Psoas muscle (tissue), 8 donors: ENCODE measurements at places on chromosomes 4 and X. TPM values are rescaled to one million over a fixed set of nuclear protein-coding genes. Genes with fewer than 3 reads are reported as not detected.

DNA sequence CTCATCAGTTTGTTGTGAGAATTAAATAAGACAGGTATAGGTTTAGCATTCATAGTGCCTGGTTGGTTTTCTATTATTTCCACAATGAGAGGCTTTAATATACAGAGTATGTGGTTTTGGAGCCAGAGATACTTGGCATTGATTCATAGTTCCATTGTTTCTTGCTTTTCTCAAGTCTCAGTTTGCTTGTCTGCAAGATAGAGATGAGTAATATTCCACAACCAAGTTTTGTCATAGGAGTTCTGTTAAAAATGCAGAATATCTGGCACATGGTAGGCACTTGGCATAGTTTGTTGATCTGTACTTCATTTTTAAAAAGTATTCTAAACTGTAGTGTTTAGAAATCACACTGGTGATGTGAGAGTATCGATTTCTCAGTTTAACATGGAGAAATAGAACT, 37.5 kb upstream of the EDA2R start:
- H3K36me3 ChIP-seq = no peaks in the 10 kb centered on the region
- no peak for DNase-seq
- H3K4me1 ChIP-seq = no peaks in the 10 kb centered on the region
- no peak overlapping the region for H3K4me3 ChIP-seq
- no peaks in the 10 kb centered on the region for H3K27me3 ChIP-seq

- no peak overlapping the region for H3K27ac ChIP-seq
- H3K36me3 ChIP-seq = no peaks in the 10 kb centered on the region
- no peak for DNase-seq
- no peaks in the 10 kb centered on the region for H3K4me1 ChIP-seq
Observed at GRCh38 chrX:42776195-42776594, 1.8 kb downstream of the PPP1R2C start.

MAGEA6 gene
- total RNA-seq = not detected

GRCh38 chrX:13829983-13830382, 13.1 kb upstream of the GPM6B start:
- H3K27ac ChIP-seq = no peak overlapping the region
- H3K4me1 ChIP-seq = no peaks in the 10 kb centered on the region
- no peak overlapping the region for H3K4me3 ChIP-seq
- H3K36me3 ChIP-seq = no peaks in the 10 kb centered on the region
- DNase-seq = no peak

DNA sequence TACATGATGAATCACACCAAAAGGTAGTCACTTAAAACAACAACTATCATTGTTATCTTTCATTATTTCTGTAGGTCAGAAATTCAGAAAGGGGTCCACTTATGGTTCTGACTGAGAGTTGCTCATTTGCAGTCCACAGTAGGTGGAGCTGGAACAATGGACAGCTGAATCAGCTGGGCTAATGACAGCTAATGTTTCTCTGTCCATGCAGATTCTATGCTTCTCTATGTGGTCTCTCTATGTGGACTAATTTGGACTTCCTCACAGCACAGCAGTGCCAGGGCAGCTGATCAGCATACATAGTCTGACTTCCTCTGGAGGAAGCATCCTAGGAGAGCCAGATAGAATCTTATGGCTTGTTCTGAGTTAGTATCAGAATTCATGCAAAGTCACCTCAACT, 131.7 kb upstream of the INTU start:
- H3K4me1 ChIP-seq = no peaks in the 10 kb centered on the region
- H3K27me3 ChIP-seq = no peaks in the 10 kb centered on the region
- H3K27ac ChIP-seq = no peak overlapping the region
- DNase-seq = no peak

- H3K4me3 ChIP-seq = no peak overlapping the region
- no peak for DNase-seq
- H3K4me1 ChIP-seq = no peaks in the 10 kb centered on the region
- H3K27ac ChIP-seq = no peak overlapping the region
Observed at GRCh38 chr4:170015285-170015684, 10.9 kb downstream of the MFAP3L start.

- H3K36me3 ChIP-seq = peaks cover 12% of the 10 kb centered on the region
- H3K4me1 ChIP-seq = no peaks in the 10 kb centered on the region
- H3K4me3 ChIP-seq = no peak overlapping the region
- no peaks in the 10 kb centered on the region for H3K27me3 ChIP-seq
- H3K27ac ChIP-seq = no peak overlapping the region
Observed at GRCh38 chr4:102593147-102593546, 92.0 kb downstream of the NFKB1 start.

GRCh38 chrX:54230435-54231148, 47.5 kb upstream of the FAM120C start:
- no peaks in the 10 kb centered on the region for H3K36me3 ChIP-seq
- no peak for DNase-seq
- H3K4me3 ChIP-seq = no peak overlapping the region
- no peak overlapping the region for H3K27ac ChIP-seq

DNA sequence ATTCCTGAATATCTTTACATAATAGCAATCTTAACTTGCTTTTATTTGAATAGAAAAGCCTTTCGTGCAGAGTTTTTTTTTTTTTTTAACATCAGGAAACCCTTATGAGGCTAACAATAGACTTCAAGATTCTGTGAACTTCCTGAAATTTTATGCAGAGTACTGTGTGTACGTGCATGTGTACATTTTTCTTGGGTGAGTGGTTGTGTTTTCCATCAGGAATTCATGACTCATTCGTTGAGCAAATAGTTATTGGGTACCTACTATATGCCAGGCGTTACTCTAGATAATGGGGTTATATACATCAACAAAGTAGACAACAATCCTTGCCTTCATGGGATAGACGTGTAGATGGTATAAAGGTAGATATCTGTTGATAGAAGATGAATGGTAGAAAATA, 59.1 kb downstream of the MRPL1 start:
- no peak for DNase-seq
- H3K4me1 ChIP-seq = no peaks in the 10 kb centered on the region
- H3K27me3 ChIP-seq = no peaks in the 10 kb centered on the region
- H3K36me3 ChIP-seq = no peaks in the 10 kb centered on the region

SMPX gene
- 273 TPM for total RNA-seq

DNA sequence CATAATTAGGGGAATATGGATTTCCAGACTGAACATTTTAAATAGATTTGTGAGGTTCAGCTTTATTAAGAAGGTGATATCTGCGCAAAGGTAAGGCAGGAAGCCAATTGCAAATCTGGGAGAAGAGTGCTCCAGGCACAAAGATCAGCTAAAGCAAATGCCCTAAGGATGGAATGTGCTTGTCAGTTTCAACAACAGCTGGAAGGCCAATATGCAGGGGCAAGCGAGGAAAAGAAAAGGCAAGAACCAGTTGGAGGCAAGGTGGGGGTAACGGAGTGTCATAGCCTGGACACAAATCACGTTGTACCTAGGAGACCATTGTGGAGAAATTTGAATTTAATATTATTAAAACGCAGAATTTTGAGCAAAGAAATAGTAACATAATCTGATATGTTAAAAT, 1710.3 kb upstream of the PCDH7 start:
- DNase-seq = no peak
- no peaks in the 10 kb centered on the region for H3K27me3 ChIP-seq
- H3K4me1 ChIP-seq = no peaks in the 10 kb centered on the region
- H3K4me3 ChIP-seq = no peak overlapping the region

DNA sequence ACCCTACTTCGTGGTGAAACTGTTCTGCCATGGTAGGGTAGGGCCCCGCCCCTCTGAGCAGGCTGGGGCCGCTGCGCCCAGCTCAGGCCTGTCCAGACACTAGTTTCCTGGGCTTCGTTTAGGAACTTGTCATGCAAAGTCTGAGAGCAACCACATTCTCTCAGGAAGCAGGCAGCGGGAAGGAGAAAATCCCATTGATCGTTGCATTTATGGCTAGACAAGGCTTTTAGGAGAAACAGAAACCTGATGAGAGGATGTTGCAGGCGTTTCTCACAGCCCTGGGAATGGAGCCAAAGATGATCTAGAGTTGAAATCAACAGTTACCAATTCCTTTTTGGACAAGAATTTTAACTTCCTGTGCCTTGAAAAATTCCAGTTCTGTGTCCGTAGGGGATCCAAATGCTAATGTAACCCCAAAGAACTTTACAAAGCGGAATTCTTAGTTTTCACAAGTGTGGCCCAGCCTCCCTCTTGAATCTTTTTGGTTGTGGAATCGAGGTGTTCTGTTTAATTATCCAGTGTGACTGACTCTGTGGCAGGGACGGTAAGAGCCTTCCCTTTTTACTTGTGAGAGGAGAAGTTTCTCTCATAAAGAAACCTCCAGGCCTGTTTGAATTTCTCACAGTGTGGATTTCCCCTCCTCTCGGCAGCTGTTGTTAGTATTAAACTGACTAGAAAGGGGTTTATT, 4.5 kb upstream of the CXCL9 start:
- no peaks in the 10 kb centered on the region for H3K4me1 ChIP-seq
- H3K27ac ChIP-seq = peak overlapping the region; percentile 56
- no peaks in the 10 kb centered on the region for H3K27me3 ChIP-seq
- DNase-seq = no peak
- H3K4me3 ChIP-seq = peak overlapping the region; percentile 22
- H3K36me3 ChIP-seq = no peaks in the 10 kb centered on the region

DNA sequence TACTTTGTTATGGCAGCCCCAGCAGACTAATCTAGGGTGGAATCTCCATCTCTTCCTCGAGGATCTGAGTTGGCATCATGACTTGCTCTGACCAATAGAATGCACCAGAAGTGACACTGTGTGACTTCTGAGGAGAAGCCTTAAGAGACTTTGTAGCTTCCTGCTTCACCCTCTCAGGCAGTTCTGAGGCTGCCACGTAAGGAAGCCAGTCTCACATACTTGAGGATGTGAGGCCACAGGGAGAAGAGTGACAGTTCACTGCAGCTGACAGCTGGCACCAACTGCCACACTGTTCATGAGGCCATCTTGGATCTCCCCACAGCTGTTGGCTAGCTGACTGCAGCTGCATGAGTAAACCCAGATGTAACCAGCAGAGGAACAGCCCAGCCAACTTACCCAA, 29.3 kb upstream of the BCOR start:
- H3K27ac ChIP-seq = no peak overlapping the region
- H3K4me3 ChIP-seq = no peak overlapping the region
- no peak for DNase-seq
- no peaks in the 10 kb centered on the region for H3K36me3 ChIP-seq
- peaks cover 15% of the 10 kb centered on the region for H3K4me1 ChIP-seq

- no peaks in the 10 kb centered on the region for H3K4me1 ChIP-seq
- no peak overlapping the region for H3K27ac ChIP-seq
- no peak for DNase-seq
- no peaks in the 10 kb centered on the region for H3K27me3 ChIP-seq
- H3K36me3 ChIP-seq = no peaks in the 10 kb centered on the region
Observed at GRCh38 chr4:25449688-25450087, 72.6 kb downstream of the ANAPC4 start.

- DNase-seq = no peak
- H3K27ac ChIP-seq = no peak overlapping the region
- H3K4me1 ChIP-seq = no peaks in the 10 kb centered on the region
- no peaks in the 10 kb centered on the region for H3K36me3 ChIP-seq
- no peak overlapping the region for H3K4me3 ChIP-seq
Observed at GRCh38 chr4:58957711-58958110, 1847.5 kb upstream of the IGFBP7 start.

GRCh38 chrX:32987142-32987541, 224.2 kb downstream of the DMD start:
- no peaks in the 10 kb centered on the region for H3K36me3 ChIP-seq
- no peak for DNase-seq
- H3K27ac ChIP-seq = no peak overlapping the region
- H3K27me3 ChIP-seq = no peaks in the 10 kb centered on the region

GRCh38 chrX:65601530-65602220, 65.8 kb upstream of the MSN start:
- H3K4me1 ChIP-seq = peaks cover 12% of the 10 kb centered on the region
- H3K27ac ChIP-seq = peak overlapping the region; percentile 48
- no peak overlapping the region for H3K4me3 ChIP-seq
- no peaks in the 10 kb centered on the region for H3K36me3 ChIP-seq
- H3K27me3 ChIP-seq = no peaks in the 10 kb centered on the region

TMEM271 gene
- total RNA-seq = not detected

GRCh38 chr4:5979981-5980380, 38.2 kb downstream of the C4orf50 start:
- H3K36me3 ChIP-seq = no peaks in the 10 kb centered on the region
- H3K4me3 ChIP-seq = no peak overlapping the region
- H3K27ac ChIP-seq = no peak overlapping the region
- DNase-seq = no peak
- peaks cover 35% of the 10 kb centered on the region for H3K27me3 ChIP-seq

MAGEE2 gene
- total RNA-seq = not detected

TMPRSS11E gene
- not detected for total RNA-seq

GRCh38 chrX:45454290-45454689, 253.6 kb upstream of the DIPK2B start:
- DNase-seq = no peak
- no peak overlapping the region for H3K4me3 ChIP-seq
- H3K27me3 ChIP-seq = peaks cover 10% of the 10 kb centered on the region
- no peaks in the 10 kb centered on the region for H3K4me1 ChIP-seq
- no peaks in the 10 kb centered on the region for H3K36me3 ChIP-seq

DNA sequence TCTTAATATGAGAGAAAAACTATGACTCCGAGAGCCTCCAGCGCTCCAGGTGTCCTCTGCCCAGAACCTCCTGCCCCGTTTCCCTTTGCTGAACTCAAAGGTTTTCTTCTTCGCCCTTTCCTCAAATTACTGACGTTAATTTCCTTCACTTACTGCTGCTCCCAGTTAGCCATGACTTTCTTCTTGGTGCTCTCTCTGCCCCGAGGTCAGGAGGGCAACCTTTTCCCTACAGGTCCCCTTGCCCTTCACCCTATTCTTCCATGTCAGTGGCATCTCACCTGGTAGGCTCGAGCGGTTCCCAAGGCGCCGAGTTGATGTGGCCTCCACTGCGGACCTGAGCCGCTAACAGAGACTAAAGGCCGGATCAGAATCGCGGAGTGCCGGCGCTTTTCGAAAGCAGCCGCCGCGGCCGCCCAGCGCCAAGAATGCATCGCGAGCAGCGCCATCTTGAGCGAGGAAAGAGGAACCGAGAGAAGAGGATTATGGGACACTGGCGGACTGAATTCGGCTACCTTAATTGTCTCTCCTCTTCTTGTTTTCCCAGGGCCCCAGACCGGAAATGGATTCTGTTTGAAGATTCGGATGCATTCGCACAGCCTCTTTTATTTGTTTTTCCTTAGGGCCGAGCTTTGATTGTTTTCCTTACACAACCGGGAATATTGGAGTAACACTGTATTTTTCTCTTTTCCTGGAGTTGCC, at the start of gene ABCB7:
Gene ABCB7, minus strand, starts transcription at position 457 of the 699 bp plus-strand sequence. Its CDS starts 11 bp downstream, at position 446.
- DNase-seq = peak; percentile 35
- peaks cover 8% of the 10 kb centered on the region for H3K4me1 ChIP-seq
- H3K27ac ChIP-seq = peak within 1 kb of the TSS; percentile 81
- no peaks in the 10 kb centered on the region for H3K27me3 ChIP-seq
- H3K36me3 ChIP-seq = no peaks in the 10 kb centered on the region
- H3K4me3 ChIP-seq = peak within 1 kb of the TSS; percentile 71

DNA sequence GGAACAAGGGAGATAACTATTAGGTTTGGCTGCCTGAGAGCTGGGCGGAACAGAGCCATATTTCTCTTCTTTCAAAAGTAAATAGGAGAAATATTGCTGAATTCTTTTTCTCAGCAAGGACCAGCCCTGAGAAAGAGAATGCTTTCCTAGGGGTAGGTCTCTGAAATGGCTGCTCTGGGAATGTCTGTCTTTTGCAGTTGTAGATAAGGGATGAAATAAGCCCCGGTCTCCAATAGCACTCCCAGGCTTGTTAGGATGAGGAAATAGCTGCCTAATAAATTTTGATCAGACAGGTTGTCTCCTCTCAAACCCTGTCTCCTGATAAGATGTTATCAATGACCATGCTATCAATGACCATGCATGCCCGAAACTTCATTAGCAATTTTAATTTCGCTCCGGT, 207.8 kb upstream of the KIT start:
- H3K4me1 ChIP-seq = no peaks in the 10 kb centered on the region
- peaks cover 2% of the 10 kb centered on the region for H3K27me3 ChIP-seq
- no peak overlapping the region for H3K27ac ChIP-seq
- no peaks in the 10 kb centered on the region for H3K36me3 ChIP-seq
- no peak overlapping the region for H3K4me3 ChIP-seq
- no peak for DNase-seq
